ENCODE measurements at places on chromosomes 5 and 9.
A peak's percentile ranks its signal among the peaks of the same experiment; 100 is the strongest.

GRCh38 chr5:179279347-179280094 is 65.7 kb downstream of the ADAMTS2 start:
- no peak for DNase-seq

- peak; percentile 53 for DNase-seq
Observed at GRCh38 chr5:133996683-133997252, 8.0 kb downstream of the VDAC1 start.

GRCh38 chr5:78706381-78706780 is 57.8 kb upstream of the LHFPL2 start:
- DNase-seq, result no peak

- no peak for DNase-seq
Observed at GRCh38 chr5:39946356-39947045, 521.7 kb upstream of the DAB2 start.

DNA sequence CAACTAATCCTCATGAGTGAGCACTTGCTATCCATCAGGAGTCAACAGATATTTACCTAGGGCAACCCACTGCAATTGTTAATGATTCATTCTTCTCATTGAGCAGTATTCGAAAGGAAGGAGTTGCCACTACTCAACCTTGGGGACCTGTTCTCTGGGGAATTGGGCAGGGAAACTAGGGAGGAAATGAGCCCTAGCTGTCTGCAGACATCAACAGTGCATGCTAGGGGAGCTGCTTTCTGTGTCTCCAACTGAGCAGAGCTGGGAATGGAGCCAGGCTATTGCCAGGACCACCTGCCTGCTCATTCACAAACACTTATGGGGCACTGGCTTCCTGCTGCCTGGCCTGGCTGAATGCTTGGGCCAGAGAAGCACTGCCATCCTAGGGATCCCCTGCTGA is 183.4 kb downstream of the TMEM38B start:
- peak; percentile 96 for DNase-seq

Data from NCI-H69 (cell line).